ENCODE measurements at places on chromosomes 5 and 9.

GRCh38 chr5:7878381-7878873 is 9.5 kb downstream of the MTRR start:
- peak; percentile 53 for DNase-seq

- DNase-seq, result peak; percentile 98
Observed at GRCh38 chr5:172795318-172795977, 24.5 kb upstream of the DUSP1 start.

GRCh38 chr9:124140941-124141568 is 116.7 kb upstream of the NEK6 start:
- no peak for DNase-seq

GRCh38 chr5:17118631-17119030 is 98.8 kb upstream of the BASP1 start:
- DNase-seq, result peak; percentile 91

DNA sequence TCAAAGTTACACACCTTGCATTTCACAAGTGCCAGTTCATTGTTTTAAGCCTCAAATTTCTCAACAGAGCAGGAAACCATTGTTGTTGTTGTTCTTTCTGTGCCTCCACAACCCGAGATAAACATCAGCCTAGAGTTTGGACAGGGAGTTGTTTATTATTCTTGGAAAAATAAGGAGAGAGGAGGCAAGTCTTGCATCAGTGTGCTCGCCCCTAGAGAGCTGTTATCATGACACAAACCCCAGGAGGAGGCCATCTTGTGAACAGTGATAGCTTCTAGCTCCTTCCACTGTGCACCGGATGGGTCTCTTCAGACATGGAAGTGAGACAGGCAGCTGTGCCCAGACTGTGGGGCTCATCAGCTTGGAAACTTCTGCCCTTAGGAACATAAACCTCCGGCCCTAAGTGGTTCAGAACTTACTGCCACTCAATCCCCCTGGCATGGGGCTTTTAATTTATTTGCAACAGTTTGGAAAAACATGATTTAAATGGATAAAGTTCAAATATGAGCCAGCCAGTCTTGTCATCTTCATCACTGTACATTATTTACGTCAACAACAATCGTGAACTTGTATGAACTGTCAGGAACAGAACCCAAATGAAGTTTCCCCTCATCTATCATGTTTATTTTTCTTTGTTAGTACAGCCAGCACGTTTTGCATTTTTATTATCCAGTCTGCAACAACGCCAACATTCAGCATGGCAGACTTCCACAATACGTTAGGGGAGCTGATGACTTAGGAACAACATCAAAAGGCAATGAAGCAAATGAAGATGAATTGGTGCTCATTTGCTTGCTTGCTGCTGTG is 181.7 kb upstream of the S1PR3 start:
- DNase-seq, result no peak

- DNase-seq, result no peak
Observed at GRCh38 chr5:178238711-178239592, 6.3 kb upstream of the PHYKPL start.

DNA sequence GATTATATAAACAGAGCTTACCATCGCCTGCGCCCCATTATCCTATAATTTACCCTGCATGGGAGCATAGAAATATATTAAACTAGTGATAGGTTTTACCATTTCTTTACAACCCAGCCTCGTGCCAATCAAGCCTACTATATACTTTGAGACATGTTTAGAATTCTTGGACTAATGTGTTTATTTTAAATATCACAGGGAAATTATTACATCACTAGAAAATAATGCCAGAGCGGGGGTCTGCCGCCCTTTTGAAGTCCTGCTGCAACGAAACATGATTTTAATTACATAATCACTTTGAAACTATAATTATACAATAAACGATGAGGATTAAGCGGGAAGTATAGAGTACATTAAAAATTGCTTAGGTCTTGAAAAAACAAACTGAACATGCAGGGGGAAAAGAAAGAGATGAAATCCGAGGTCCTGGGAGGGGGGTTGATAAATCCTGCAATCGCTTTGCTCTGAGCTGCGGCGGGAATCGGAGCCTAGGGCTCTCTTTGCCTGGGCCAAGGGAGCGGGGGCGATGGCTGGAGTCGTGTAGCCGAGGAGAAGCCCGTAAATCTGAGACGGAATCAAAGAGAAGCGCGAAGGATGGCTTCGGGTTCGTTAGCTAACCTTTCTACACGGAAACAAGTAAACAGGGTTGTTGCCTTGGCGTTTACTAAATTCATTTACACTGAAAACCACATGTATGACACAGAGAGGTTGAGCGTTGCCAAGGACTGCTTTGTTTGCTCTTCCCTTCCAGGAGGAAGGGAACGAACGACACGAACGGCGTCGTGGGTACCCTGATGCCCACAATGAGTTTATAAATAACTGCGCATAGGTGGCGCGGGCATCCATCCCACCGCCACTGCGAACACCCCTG is 127.6 kb downstream of the TMEM174 start:
- DNase-seq, result no peak

All from LHCN-M2 (cell line).